ENCODE measurements at places on chromosomes 4 and X. TPM values are rescaled to one million over a fixed set of nuclear protein-coding genes. Genes with fewer than 3 reads are reported as not detected.

DNA sequence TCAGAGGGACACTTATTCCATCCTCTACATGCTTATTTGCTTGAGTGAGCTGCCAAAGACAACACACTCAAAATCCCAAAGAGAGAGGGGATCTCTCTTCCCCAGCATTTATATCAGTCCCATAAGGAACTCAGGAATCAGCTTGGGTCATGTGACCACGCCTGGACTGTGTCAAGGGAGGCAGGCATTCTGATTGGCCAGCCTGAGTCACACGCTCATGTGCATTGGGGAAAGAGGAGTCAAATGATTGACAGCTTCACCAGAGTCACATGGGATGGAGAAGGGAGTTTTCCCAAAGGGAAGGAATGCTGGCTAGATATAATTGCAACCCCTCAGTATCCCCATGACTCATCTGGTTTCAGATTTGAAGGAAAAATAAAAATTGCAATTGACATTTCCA, 49.0 kb downstream of the RWDD4 start:
- no peak for DNase-seq

DNA sequence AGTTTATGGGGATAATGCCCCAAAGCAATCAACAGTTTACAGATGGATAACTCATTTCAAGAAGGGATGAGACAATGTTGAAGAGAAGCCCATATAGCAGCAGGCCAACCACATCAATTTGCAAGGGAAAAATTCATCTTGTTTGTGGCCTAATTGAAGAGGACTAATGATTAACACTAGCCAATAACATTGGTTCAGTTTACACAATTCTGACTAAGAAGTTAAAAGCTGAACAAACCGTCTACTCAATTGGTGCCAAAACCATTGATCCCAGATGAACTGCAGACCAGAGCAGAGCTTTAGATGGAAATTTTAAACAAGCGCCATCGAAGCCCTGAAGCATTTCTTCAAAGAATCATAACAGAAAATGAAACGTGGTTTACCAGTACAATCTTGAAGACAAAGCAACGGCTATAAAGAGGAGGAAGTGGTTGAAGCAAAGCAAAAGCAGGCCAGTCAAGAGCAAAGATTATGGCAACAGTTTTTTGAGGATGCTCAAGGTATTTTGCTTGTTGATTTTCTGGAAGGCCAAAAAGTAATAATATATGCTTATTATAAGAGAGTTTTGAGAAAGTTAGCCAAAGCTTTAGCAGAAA, 20.5 kb upstream of the BLTP1 start:
- no peak for DNase-seq

The MAGEB2 gene
- total RNA-seq, result not detected

DNA sequence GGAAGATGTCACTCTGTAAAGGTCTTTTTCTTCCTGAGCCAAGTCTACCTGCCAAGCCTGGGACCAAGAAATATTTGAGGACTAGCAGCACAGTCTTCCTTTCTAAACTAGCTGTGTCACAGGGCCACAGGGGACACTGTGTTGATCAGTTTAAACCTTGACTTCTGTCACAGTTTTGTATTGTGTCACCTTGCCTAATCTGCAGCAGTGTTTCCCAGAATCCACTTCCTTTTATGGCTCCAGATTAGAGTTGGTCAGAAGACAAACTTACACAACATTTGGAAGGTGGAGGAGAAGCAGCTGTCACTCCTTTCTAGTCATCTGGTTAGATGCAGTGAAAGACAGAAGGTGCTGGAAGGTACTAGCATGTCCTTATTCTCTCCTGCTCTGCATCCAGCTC, 143.1 kb upstream of the BCOR start:
- no peak for DNase-seq

- no peak for DNase-seq
Measured at GRCh38 chr4:29043411-29043810, 1676.8 kb upstream of the PCDH7 start.

The POF1B gene
- 0.50 TPM for total RNA-seq

DNA sequence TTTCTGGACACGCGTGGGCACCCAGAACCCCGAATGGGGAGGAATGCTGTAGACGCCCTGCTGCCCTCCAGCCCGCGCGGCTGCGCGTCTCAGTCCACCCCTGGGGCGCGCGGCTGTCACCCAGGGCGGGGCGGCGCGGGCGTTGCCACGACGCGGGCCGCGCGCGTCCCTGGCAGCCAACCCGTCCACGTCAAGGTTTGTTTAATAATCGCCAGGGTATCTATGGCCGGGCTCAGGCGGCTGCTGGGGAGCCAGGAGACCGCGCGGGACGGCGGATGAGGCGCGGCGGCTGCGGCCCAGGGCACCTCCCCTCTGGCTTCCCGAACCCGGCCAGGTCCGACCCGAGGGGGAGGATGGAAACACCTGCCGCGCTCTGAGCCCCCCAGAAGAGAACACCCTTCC, at the start of gene SPATA18:
SPATA18 (plus strand) TSS at position 92 of the 402 bp plus-strand sequence. CDS start 401 bp downstream, outside the sequence.
- DNase-seq, result no peak

DNA sequence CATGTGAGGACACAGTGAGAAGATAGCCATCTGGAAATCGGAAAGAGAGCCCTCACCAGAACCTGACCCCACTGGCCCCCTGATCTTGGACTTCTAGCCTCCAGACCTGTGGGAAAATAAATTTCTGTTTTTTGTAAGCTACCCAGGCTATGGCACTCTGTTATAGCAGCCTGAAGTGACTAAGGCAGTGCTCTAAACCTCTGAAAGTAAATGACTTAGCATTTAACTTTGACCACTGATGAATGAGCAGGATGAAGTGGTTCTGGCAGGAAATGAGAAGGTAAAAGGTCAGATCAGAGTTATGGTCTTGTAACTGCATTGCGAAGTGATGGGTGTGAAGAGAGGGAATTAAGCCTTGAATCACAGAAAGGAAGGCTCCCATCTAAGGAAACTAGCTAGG, 17.0 kb downstream of the GPAT3 start:
- DNase-seq, result no peak

GRCh38 chrX:129945131-129945530, 37.3 kb upstream of the BCORL1 start:
- no peak for DNase-seq

DNA sequence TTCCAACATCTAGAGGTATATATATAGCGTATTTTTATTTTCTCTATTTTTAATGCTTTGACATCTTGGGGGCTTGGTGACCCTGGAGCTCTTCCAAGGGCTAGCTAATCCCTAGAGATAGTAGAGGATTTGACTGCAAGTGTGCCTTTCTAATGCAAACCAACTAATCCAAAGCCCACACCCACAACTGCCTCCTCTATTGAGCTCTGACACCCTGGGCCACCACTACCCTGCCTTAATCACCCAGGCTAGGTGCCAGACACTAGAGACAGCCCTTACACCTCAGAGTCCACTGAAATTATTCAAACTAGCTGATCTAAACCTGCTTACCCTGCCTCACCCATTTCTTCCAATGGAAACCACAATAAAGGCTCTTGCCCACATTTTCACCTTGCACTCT, 69.6 kb upstream of the ATXN3L start:
- no peak for DNase-seq

The XG gene
- 0.39 TPM for total RNA-seq

Measured in esophagus muscularis mucosa (tissue), 4 donors.